BE2C (cell line): ENCODE measurements at places on chromosomes 2 and 18.

DNA sequence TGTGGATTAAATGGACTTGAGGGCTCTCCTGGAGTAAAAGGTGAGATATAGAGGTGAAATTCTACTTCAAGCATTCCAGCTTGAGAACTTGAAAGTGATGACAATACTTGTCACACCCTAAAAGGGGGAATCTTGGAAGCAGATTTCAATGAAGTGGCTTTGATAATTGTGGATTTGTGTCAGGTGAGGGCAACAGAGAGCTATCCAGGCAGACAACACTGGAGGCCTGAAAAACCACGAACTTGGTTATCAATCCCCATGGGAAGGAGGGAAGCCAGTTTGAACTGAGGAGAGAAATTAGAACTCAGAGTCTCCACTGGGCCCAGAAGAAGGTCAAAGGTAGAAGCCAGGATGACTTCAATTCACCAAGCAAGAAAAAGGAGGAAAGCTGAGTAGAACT, 263.9 kb downstream of the FIGN start:
- DNase-seq: peak; percentile 6

DNA sequence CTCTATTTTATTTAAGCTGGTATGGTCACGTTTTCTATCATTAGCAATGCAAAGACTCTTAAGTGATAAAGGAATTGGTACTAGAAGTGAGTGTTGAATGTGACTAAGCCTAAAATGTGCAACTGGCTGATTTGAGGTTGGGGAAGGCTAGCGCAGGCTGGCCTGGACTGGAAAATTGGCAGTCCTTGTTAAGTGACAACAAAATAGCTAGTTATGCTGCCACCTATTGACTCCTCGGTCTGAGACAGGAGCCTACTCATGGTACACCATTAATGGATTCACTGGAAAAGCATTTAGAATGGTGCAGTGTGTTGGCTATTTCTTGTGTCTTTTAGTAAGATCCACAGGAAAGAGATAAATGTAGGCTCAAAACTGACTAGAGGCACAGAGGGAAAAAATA, 5.7 kb upstream of the WIPF1 start:
- DNase-seq: peak; percentile 40

GRCh38 chr2:159513745-159514144, 102.6 kb downstream of the BAZ2B start:
- DNase-seq: no peak

DNA sequence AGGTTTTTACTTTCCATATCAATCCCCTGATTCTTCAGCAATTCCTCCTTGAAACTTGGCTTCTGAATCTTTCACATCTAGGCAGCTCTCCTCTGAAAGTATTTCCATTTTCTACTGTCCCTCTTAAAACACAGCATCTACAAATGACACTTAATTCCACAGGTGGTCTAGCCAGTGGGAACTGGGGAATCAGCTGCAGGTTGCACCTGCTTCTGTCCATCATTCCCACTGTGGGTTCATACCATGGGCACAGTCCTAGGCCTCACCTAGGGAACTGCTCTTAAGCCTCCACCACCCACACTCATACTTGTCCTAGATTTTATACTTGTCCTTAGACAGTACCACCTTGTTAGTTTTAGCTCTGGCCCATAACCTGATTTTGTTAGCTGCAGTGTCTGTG, 2.2 kb downstream of the LOXL3 start:
- no peak for DNase-seq

GRCh38 chr2:125516496-125517109, 1139.4 kb upstream of the GYPC start:
- peak; percentile 7 for DNase-seq

DNA sequence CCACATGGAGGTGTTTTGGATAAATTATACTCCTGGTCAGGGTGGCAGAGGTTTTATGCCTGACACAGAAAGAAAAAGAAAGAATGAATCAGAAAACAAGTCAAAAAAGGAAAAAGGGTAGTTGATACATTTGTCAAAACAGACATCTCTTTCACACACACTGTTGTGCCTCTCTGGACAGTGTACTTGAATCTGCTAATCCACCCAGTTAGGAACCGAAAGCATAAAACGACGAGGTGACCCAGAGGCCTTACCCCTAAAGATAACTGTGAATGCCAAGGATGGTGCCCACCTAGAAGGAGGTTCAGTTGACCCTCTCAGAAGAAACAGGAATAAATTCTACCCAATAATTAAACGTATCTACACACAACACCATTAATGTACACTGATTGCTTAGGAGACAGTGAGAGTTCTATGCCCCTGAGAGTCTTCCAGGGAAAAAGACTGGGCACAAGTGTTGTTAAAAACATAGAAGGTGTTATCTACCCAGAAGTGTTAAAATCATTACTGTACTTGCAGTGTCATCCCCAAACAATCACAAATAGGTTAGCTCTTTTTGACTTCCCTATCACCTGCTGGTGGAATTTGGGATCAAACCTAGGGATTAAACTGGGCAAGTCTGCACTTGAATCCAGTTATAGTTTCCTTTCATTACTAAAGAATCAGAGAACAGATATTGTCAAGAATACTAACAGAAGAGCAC, 123.2 kb upstream of the DNAJC10 start:
- no peak for DNase-seq

- DNase-seq: peak; percentile 11
Measured at GRCh38 chr18:76490670-76491472, 4.2 kb downstream of the ZNF516 start.

GRCh38 chr2:117958186-117958585, 55.7 kb downstream of the CCDC93 start:
- DNase-seq: no peak

DNA sequence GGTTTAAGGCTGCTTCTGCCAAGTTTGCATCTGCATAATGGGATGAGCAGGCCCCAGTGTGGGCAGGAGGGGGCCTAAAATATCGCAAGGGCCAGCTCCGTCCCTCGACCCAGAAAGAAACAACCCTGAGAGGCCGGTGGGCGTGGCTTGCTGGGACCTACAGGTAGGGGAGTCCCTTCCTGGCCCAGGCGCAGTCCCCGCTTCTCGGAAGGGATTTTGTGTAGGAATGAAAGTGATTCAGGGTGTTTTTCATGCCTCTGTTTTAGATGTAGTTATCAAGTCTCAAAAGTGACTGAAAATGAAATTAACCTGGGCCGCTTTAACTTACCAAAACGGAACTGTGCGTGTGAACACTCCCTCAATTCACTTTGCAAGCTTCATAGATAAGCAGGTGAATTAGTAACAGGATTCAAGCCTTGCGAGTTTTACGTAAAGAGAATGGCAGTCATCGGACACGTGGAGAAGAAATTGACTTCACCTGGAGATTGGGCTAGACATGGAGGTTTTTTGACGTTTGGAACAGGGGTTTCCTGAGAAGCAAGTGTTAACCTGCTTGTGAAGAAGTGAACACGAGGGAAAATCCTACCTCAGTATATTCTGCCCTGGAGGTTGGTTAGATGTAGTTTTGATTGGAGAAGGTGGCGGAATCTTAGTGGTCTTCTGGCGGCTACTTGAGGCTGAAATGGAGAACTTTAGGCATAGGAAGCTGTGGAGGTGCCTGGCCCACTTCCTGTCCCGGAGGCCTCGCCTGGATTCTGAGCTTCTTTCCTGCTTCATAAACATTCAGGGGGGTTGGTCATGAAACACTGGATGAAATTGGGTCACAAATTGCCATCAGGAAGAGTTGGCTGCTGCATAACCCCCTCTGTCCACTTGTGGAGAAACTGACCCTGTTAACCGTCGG, 1.7 kb downstream of the NCK2 start:
- no peak for DNase-seq

- DNase-seq: no peak
Measured at GRCh38 chr2:69171116-69171896, 158.3 kb downstream of the ANTXR1 start.

GRCh38 chr2:174571669-174572323, 25.8 kb downstream of the WIPF1 start:
- DNase-seq: no peak

DNA sequence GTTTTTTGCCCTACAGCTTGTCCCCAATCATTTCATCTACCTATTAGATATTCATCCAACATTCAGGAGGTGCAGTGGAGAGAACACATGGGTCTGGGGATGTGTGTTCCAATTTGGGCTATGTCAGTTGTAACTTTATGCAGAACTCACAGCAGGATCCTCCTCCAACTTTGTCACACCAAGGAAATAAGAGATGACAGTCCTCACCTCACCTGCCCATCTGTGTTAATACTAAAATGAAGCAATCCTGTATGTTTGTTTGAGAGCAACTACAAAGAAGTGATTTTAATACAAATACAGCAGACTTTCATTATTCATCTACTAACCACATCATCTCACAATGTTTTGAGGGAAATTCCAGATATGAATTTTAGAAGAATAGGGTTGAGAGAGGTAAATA, 126.7 kb downstream of the ARHGAP15 start:
- DNase-seq: no peak

- DNase-seq: no peak
Measured at GRCh38 chr2:162840598-162841246, 2.2 kb upstream of the KCNH7 start.

DNA sequence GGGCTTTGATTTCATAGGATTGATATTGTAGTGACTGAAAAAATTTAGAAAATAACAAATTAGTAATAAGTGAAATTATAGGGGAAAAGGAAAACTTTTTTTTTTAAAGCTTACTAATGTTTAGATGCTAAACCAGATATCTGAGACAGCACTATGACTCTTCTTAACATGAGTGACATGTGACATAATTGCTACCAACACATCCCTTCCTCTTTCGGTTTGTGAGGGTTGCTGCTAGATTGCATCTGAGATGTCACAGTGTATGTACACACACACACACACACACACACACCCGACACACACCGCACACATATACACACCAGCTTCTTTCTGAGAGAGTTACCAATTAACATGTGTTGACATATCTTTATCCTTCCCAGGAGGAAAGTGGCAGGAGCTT, 18.0 kb downstream of the RAPGEF4 start:
- no peak for DNase-seq

DNA sequence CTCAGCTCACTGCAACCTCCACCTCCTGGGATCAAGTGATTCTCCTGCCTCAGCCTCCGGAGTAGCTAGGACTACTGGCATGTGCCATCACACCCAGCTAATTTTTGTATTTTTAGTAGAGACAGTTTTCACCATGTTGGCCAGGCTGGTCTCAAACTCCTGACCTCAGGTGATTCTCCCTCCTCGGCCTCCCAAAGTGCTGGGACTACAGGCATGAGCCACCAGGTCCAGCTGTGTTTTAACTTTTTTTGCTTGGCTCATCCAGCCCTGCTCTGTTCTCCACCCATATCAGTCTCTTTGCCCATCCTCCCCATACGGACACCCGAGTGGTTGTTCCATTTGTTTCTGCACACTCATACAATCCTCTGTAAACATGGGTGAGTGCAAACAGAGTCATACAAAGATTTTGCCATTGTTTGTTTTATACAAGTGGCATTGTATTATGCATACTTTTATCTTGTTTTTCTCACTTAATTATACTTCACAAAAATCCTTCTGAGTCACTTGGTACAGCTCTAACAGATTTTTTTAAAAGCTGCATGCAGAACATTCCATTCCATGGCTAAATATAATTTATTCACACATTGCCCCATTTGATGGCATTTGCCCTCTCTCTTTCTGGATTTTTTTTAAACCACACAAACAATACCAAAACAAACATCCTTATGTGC, 5.3 kb downstream of the APOB start:
- DNase-seq: no peak

GRCh38 chr2:109531896-109532727, 81.7 kb downstream of the SEPTIN10 start:
- DNase-seq: no peak

GRCh38 chr2:8461341-8461740, 220.5 kb upstream of the ID2 start:
- DNase-seq: no peak

- no peak for DNase-seq
Measured at GRCh38 chr18:44856157-44856556, 175.5 kb downstream of the SETBP1 start.

GRCh38 chr2:2563309-2563860, 232.3 kb upstream of the MYT1L start:
- DNase-seq: no peak

DNA sequence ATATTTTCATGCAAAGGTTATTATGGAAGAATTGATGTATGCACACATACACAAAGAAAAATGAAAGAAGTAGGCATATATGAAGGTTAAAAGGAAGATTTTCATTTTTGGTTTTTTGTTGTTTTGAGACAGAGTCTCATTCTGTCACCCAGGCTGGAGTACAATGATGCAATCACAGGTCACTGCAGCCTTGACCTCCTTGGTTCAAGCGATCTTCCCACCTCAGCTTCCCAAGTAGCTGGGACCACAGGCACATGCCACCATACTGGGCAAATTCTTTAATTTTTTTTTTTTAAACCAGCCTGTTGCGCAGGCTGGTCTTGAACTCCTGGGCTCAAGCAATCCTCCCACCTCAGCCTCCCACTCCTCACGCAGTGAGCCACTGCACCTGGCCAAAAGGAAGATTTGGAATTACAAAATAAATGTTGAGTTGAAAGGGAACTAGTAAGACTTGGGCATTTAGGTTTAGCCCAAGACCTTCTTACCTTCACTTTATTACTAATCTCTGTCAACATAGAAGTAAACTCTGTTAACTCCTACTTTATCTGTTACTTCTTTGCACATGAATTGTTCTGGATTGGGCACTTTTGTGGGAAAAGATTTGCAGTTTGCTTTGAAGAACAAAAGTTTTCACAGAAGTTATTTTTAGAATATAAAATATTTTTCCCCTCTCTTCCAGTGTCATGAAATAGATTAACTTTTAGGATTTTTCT, 31.7 kb upstream of the NBEAL1 start:
- no peak for DNase-seq

GRCh38 chr2:43458014-43458628, 137.7 kb downstream of the THADA start:
- no peak for DNase-seq

DNA sequence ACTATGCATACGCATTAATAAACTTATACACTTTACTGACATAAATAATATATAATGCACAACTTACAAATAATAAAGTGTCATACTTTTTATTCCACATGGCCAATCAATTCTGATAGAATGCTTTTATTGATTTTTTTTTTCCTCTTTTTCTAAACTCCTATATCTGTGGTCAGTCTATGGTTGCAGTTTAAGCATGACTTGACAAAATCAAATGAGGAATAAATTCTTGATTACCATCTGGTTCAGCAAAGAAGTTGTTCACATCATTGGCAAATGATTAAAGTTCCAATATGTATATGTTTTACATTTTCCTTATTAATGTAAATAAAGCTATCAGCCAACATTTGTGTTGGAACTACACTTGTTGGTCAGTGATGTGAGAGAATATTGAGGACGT, 83.5 kb downstream of the EML6 start:
- DNase-seq: no peak

- DNase-seq: no peak
Measured at GRCh38 chr2:197037863-197038398, 111.4 kb upstream of the PGAP1 start.

- no peak for DNase-seq
Measured at GRCh38 chr18:38619129-38619528, 1053.5 kb upstream of the CELF4 start.
